ENCODE measurements at places on chromosomes 16 and 17.

- no peak for DNase-seq
Observed at GRCh38 chr16:3198334-3199072, 10.5 kb downstream of the OR1F1 start.

GRCh38 chr17:52823155-52823554, 664.6 kb upstream of the CA10 start:
- DNase-seq = no peak

DNA sequence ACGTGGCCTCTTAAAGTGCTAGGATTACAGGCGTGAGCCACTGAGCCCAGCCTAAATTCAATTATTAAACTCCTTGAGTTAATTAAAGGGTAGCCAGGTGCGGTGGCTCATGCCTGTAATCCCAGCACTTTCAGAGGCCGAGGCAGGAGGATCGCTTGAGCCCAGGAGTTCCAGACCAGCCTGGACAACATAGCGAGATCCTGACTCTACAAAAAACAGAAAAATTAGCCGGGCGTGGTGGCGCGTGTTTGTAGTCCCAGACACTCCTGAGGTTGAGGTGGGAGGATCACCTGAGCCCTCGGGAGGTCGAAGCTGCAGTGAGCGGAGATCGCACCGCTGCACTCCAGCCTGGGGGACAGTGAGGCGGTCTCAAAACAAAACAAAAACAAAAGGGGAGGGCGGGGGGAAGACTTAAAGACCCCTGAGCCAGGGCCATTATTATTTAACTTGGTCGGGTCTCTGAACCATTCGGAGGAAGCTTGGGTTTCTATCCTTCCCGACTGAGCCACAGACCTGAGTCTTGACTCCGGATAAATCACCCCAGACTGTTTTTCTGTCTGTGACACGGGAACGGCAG, 19.5 kb downstream of the BCL7C start:
- no peak for DNase-seq

DNA sequence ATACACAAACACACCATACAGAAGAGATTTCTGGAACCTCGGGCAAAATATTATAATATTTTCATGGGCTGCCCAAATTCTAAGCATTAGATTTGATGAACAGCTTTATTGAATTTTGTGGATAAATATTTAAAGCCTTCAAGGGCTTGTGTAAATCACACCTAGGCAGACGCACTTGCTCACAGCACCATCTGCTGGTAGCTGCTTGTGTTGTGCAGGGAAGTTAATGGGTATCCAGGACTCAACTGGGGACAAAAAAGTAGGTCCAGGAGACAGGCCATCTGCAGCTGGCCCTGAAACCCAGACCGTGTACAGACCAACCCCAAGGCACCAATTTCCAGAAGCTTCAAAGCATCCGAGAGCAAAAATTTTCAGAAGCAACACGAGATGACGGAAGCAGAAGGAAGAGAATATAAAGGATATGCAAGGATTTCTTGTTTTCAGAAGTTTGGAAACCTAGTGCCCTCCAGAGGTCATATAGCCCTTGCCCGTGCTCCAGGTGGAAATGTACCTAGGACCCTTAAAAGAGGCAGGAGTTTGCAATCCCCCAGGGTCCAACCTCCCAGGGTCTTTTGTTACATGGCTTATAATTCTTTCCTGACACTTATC, 140.0 kb downstream of the CHD9NB start:
- DNase-seq = peak; percentile 7

- no peak for DNase-seq
Observed at GRCh38 chr17:48053758-48054237, 5.6 kb downstream of the NFE2L1 start.

DNA sequence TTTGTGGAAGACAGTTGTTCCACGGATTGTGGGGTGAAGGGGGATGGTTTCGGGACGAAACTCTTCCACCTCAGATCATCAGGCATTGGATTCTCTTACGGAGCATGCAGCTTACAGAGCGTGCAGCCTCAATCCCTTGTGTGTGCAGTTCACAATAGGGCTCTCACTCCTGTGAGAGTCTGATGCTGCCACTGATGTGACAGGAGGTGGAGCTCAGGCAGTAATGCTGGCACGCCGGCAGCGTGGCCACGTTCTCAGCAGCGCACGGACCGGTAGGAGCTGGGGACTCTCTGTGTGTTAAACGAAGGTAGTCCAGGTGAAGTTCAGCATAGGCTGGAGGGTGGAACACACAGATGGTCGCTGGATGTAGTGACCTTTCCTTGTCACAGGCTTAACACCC, 37.8 kb downstream of the SEC14L1 start:
- DNase-seq = no peak

GRCh38 chr16:82728901-82729300, 102.1 kb downstream of the CDH13 start:
- no peak for DNase-seq

DNA sequence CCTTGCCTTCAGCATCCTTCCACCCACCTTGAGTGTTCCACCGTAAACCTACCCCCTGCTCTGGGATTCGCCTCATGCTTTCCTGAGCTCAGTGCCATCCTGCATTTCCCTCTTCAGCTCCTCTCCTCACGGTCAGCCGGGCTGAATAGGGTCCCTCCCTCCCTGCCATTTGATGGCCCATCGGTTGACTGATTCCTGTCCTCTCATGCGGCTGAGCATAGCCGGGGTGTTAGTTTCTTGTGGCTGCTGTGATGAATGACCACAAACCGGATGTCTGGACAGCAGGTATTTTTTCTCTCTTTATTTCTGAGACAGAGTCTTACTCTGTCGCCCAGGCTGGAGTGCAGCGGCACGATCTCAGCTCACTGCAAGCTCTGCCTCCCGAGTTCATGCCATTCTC, 44.1 kb upstream of the MGAT5B start:
- no peak for DNase-seq

DNA sequence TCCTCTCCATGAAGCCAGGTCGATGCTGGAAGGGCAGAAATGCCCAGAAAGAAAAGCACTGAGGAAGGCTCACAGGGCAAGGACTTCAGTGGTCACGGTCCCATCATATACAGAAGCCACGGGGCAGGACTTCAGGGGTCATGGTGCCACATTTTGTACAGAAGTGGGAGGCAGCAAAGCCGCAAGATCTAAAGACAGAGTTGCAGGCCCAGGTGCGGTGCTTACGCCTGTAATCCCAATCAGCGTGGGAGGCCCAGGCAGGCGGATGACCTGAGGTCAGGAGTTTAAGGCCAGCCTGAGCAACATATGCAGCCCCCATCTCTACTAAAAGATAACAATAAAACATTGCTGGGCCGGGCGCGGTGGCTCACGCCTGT, 96.0 kb downstream of the NXN start:
- no peak for DNase-seq

GRCh38 chr17:77326076-77326591, 185.4 kb downstream of the SEC14L1 start:
- no peak for DNase-seq

Data from stimulated activated CD8-positive, alpha-beta memory T cell treated with anti-CD3 and anti-CD28 coated beads, Interleukin-2, amount 100 ng/mL, for 48 hours (primary cell).